Stimulated activated CD4-positive, alpha-beta T cell treated with anti-CD3 and anti-CD28 coated beads, Interleukin-1b, Interleukin-23, amount 100 ng/mL, for 1 hour (primary cell): ENCODE measurements at places on chromosomes 4 and X.

DNA sequence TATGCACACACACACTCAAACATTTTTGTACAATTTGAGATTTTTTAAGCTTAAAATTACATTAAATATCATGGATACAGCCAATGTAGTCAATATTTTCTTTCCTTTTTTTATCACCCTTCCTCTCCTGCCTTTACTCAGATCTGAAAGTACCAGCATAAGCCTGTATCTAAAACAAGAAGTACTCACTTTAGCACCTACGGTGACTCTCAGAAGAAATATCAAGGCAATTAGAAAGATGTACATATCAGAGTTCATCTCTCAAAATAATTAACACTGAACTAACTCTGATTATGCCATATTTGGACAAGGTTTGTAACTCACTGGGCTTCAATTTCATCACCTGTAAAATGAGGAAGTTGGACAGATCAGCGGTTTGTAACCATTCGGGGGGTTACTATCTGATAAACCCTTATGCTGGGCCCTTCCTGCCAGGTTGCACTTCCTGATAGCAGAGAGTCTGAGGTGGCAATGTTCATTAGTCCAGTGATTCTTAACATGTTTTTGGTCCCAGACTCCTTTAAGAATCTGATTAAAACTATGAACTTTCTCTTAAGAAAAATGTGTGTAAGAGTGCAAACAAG lies 5.7 kb upstream of the GPR174 start:
- no peak for DNase-seq

DNA sequence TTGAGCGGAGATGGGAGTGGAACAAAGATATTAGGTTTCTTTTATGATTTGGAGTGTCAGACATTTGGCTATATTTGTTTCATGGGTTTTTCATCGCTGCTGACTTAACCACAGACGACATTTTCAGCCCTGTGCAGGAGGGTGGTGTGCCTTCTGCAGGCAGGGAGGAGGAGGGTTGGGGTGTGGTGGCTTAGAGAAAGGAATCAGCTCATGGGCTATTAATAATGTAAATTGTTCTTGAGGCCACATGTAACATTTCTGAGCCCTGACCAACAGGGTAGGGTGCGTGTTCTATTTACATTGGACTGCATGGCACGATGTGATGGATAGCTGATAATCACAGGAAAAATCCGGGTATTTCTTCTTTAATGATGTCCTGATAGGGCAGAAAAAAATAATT lies 67.6 kb downstream of the POLA1 start:
- DNase-seq = no peak

DNA sequence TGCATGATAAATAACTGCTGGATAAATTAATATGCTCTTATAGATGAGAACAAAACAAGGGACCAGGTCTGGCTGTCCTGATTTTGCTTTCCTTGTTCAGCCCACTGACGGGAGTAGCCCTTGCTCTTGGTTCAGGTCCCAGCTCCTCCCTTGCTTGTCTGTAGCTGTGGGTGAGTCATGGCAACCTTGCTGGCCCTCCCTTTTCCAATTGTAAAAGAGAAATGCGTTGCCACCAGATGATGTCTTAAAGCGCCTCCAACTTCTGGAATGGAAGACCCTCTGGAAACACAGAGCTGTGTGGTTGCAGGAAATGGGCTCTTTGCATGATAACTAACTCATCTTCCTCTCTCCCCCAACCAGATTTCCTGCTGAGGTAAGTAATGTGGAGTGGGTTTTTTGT lies 171.4 kb downstream of the AASDH start:
- no peak for DNase-seq

DNA sequence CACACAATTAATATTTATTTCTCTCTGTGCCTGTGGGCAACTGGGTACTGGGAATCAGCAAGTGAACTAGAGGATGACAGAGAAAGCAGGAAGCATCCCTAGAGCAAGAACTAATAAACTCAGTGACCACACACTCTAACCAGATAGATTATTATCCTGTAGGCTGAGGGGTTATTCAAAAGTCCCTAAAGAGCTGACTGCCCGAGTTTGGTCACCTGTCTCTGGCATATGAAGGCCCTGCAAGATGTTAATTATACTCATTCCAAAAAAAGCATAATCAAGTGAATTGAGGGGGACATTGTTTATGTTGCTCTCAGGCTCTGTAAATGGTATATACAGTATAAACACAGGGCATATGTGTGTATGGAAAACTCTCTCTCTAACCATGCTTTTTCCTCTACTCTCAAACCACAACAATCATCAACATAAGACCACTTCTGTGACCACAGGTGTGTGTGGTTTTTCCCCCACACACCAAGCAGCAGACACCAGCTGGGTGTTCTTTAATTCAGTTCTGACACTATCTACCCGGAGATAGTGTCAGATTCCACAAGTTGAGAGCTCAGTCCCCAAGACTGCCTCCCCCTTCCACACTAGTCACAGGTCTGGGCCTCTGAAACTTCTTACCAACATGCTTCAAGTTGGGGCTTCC lies 6.2 kb upstream of the HPSE start:
- DNase-seq = no peak

- no peak for DNase-seq
Observed at GRCh38 chr4:96260064-96260682, 420.3 kb downstream of the PDHA2 start.

GRCh38 chrX:39439906-39440798 lies 638.9 kb downstream of the MID1IP1 start:
- DNase-seq = no peak

- DNase-seq = no peak
Observed at GRCh38 chrX:150907474-150907873, 9.0 kb upstream of the CD99L2 start.

DNA sequence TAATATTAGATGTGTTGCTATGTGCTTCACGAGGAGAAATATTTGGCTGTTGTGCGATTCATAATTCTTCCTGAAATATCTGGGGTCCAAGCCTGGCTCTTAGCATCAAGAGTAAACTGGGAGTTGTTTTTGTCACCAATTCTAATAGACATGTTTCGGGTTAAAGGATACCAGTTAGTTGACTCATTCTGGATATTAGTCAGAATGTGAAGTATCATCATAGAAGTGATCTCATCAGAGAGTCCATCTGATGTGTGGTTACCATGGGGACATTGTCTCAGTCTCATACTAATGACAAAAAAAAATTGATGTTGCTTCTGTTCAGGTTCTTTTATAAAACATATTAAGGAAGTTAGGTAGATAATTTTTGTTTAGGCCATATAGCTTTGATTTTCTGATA lies 57.2 kb upstream of the MTMR1 start:
- no peak for DNase-seq

DNA sequence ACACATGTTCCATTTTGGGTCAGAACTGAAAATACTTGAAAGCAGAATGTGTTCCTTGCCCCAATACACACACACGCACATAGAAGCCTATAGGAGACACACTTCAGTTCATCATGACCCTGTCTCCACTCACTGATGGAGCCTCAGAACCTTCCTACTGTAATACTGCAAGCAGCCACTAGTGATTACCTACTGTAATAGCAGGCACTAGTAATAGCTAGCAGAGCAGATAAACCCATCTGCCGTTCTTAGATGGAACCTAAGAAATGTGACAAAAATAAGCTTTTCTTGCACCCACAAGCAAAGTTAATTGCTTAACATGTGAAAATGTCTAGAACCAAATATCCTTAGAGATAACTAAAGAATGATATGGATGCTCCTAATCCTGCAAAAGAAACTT lies 13.6 kb downstream of the AMTN start:
- DNase-seq = no peak

DNA sequence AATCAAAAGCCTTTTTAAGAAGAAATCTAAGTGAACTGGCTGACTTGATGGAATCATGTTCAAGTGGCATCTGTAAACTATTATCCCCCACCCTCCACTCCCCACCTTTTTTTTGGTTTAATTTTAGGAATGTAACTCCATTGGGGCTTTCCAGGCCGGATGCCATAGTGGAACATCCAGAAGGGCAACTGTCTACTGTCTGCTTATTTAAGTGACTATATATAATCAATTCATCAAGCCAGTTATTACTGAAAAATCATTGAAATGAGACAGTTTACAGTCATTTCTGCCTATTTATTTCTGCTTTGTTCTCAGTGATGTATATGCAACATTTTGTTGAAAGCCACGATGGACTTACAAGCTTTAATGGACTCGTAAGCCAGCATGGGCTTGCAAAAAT lies 162.3 kb downstream of the STIM2 start:
- no peak for DNase-seq

GRCh38 chr4:99144070-99144469 lies at the start of gene ADH4:
Gene ADH4 (minus strand): TSS chr4:99144297. CDS start chr4:99144222, 75 bp downstream.
- DNase-seq = no peak

- no peak for DNase-seq
Observed at GRCh38 chrX:39653691-39654090, 444.1 kb downstream of the BCOR start.

- DNase-seq = no peak
Observed at GRCh38 chr4:22515145-22515887, 550 bp downstream of the ADGRA3 start.

GRCh38 chr4:5204781-5205180 lies 153.5 kb downstream of the STK32B start:
- no peak for DNase-seq

GRCh38 chrX:1466971-1467561 lies 14.4 kb upstream of the ASMTL start:
- DNase-seq = no peak

DNA sequence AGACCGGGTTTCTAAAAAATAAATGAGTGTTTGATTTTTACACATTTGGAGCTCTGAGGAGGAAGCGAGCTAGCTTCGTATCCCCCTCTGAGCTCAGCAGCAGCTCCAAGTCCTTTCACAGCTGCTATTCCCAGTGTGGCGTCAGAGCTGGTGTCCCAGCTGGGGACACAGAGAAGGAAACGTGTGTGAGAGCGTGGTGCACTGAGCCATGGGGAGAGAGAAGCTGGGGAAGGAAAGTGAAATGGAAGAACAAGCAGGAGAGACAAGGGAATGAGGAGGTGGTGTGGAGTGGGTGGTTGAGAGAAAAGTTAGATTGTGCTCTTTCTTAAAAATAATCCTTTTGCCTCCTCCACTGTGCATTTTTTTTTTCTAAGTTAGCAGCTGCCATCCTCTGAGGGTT lies 79.5 kb upstream of the SLC4A4 start:
- DNase-seq = no peak

- DNase-seq = no peak
Observed at GRCh38 chrX:124325732-124326131, 6.7 kb upstream of the TEX13D start.

GRCh38 chr4:151117371-151117962 lies 18.0 kb downstream of the RPS3A start:
- DNase-seq = peak; percentile 23

DNA sequence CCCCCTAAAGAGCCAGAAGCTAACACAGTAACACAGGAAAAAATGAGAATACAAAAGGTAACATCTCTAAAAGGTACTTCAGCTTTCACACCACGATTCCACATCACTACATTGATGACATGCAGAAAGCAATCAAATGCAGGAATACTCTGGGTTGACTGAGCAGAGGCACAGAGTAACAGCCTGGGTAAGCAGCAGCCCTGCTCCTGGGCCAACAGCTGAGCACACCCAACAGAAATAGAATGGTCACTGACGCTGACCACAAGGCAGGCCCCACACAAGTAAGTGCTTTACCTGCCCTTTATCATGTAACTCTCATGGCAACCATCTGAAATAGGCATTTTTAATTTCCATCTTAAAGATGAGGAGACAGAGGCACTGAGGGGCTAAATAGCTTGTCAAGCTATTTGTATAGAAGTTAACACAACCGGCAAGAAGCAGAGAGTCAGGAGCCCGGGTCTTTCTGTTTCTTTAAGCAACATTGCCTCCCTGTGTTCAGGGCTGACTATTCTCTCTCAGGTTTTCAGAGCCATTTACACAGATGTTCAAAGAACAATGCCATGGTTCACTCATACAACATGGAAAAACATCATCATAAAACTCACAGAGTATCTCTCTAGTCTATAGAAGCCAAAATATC lies 168.9 kb downstream of the ZNF674 start:
- DNase-seq = no peak

DNA sequence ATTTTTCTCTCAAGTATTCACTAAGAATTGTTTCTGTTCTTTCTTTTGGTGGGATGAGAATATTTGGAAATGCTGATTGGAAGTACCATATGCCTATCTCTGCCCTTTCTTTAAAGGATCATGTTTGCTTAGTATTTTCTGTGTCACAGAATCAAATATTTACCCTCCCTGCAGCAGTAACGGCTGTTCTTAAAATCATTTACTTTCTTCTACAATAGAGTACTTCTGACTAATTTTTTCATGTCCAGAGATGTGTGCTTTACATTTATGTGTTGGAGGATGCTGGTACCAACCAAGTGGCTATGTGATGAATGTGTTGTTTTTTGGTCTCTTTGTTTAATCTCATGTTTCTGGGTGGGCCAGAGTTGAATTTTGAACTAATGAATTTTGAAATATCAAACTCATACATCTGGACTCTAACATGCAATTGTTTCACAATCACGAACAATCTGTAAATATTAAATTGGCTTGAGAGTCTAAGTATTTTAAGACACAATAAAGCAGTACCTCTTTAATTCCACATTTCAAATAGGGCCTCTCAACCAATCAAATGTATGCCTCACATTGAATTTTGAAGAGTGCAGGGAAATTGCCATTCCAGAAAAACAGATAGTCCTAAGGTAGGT lies 59.4 kb upstream of the ARSJ start:
- DNase-seq = no peak

GRCh38 chr4:77196866-77197265 lies 39.9 kb downstream of the CCNG2 start:
- DNase-seq = no peak

DNA sequence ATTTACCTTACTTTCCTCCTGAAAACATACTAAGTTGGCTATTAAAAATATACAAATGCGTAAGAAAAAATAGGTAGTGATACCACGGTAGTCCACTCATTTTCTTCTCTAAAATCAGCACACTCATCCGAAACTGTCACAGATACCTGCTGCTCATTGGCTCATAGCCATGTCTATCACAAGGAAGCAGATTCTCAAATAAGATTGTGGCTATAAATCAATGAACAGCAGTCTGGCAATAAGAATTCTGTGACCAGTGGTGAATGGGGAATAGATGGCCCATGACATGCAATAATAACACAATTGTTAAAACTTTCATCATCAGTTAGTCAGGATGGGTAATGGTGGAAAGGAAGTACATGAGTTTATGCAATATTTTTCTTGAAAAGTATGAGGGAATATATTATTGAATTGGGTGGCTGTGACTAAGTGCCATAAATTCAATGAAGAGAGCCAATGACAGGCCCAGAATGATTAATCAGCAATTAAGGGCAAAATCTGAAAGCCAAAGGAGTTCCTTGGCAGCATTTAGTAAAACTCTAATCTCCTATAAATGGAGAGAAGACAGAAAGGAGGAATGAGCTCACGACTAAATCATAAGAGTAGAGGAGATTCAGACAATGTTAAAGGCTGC lies 202.3 kb upstream of the NEIL3 start:
- DNase-seq = no peak

DNA sequence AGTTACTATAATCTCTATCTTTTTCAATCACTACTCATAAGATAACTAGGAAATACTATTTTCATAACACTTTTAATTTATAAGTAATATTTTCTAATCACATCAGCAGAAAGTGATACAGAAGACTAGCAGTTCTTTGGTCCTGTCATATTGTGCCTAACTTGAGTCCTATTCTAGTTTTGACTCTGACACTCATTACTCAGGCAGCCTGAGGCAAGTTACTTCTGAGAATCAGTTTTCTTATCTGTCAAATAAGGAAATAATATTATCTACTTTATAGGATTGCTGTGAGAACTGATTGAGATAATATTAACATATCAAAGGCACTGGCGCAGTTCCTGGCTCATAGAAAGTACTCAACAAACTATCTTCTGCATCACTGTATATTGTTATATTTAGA lies 17.8 kb downstream of the PITX2 start:
- DNase-seq = no peak

GRCh38 chr4:90152024-90152423 lies 24.8 kb downstream of the CCSER1 start:
- no peak for DNase-seq

- no peak for DNase-seq
Observed at GRCh38 chr4:163598028-163598427, 103.5 kb downstream of the TMA16 start.
